ENCODE measurements at places on chromosomes 2 and 18.
A peak's percentile ranks its signal among the peaks of the same experiment; 100 is the strongest.

GRCh38 chr2:183253441-183254130 lies 129.3 kb downstream of the NUP35 start:
- DNase-seq, result no peak

DNA sequence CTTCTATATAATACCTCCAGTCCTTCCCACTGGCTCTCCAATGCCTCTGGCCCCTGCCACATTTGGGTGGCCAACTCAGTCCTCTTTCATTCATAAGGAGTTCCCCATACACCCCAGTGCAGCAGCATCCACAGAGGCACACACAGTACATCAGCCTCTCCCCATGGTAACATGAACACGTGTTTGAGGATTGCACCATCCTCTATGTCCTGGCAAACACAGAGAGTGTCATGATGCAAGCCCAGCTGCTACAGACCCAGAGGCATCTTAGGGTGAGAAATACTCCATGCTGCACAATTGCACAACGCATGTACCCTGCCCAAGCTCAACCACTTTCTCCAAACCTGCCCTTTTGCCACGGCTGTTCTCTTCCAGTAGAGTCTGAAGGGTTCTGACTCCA lies 11.5 kb downstream of the IGFBP5 start:
- DNase-seq, result no peak

GRCh38 chr2:215958257-215958656 lies 55.1 kb downstream of the MREG start:
- no peak for DNase-seq

GRCh38 chr2:3649581-3649980 lies 8.4 kb upstream of the ALLC start:
- DNase-seq, result no peak

- no peak for DNase-seq
Observed at GRCh38 chr18:54330768-54331548, 26.7 kb downstream of the STARD6 start.

GRCh38 chr18:70420146-70420898 lies 131.5 kb downstream of the SOCS6 start:
- DNase-seq, result no peak

- DNase-seq, result no peak
Observed at GRCh38 chr2:151670346-151670745, 63.9 kb downstream of the NEB start.

GRCh38 chr2:41597680-41598079 lies 450.1 kb upstream of the PKDCC start:
- DNase-seq, result no peak

DNA sequence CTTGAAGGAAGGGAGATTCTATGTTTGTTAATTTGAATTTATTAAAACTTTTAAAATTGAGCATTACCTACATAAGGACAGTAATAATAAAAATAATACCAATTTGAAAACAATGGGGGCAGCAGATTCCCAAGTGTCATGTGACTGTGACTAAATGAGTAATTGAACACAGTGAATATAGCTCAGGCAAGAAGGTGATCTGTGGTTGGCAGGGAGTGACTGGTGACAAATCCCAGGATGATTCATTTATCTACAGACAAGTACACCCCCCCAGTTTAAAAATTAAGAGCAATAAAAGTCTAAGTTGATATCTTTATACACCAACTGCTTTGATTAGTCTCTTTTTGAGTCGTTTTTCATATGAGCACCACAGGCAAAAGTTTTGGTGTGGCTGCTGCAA lies 299.5 kb downstream of the ARHGAP15 start:
- no peak for DNase-seq

GRCh38 chr2:81942136-81942680 lies 1637.7 kb upstream of the LRRTM1 start:
- DNase-seq, result no peak

- DNase-seq, result peak; percentile 8
Observed at GRCh38 chr2:112904883-112905282, 6.1 kb upstream of the IL37 start.

- DNase-seq, result no peak
Observed at GRCh38 chr2:130874512-130874911, 37.8 kb downstream of the ARHGEF4 start.

DNA sequence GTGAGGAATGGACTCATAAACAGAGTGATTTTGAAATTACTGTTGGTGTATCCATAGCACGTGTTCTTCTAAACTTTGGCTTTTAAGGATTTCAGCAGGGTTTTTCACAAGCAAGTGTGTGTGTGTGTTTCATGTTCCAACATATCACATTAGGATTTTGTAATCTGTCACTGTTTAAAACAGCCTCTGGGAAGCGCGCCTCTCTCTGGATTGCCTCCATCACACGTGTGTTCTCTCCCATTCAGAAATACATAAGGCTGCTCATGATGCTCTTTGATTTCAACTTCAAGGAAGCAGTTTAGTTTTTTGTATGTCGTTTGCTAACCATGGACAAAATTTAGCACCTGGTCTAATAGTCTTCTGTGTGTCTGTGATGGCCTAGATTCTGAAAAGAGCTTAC lies 370.4 kb downstream of the MTX2 start:
- DNase-seq, result no peak

GRCh38 chr2:204114295-204115136 lies 178.0 kb downstream of the ICOS start:
- DNase-seq, result no peak

- no peak for DNase-seq
Observed at GRCh38 chr18:2935438-2936192, 77.3 kb downstream of the LPIN2 start.

- DNase-seq, result no peak
Observed at GRCh38 chr2:197052356-197052755, 125.8 kb upstream of the PGAP1 start.

DNA sequence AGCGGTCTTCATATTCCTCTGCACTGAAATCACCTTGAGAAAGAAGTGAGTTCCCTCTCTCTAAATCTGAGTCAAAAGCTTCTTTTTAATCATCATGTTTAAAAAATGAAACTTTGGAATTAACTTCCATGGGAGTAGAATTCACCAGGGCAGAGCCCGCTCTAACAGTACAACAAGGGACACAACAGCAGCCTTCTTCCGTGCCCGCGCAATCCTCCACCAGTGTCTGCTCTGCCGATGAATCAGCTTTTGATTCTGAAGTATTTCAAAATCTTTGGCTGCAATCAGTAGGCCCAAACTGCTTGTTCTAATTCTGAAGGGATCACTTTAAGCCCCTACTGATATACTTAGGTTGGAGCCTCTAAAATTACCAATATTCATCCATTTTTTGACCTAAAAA lies 76.9 kb downstream of the USP40 start:
- DNase-seq, result no peak

DNA sequence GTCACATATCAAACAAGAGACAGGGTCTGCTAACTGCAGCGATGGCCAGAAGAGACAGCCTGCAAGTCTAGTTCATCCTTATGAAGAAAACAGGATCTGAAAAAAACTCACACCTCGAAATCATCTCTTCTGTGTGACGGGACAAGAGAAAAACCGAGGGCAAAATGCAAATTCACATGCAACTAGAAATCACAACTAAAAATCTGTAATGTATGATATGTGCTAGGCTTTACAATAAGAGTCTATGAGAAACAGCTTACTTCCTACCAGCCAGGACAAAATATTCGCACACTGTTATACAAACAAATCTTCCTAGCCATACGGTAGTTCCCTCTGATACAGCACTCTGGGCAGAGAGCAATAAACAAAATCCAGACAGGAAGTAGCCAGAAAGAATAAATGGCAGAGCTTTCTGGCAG lies 48.8 kb downstream of the ANKRD44 start:
- no peak for DNase-seq

DNA sequence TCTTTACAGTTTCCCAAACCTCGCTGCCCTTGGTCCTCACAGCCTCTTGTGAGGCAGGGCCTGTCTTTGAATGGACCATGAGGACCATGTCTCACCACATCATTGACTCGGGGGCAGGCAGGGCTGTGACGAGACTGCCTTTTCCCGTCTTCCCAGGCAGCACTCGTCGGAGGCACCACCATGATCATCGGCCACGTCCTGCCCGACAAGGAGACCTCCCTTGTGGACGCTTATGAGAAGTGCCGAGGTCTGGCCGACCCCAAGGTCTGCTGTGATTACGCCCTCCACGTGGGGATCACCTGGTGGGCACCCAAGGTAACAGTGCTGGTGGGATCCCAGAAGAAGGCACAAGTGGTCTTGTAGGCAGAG lies 45.7 kb upstream of the MAPRE3 start:
- DNase-seq, result no peak

DNA sequence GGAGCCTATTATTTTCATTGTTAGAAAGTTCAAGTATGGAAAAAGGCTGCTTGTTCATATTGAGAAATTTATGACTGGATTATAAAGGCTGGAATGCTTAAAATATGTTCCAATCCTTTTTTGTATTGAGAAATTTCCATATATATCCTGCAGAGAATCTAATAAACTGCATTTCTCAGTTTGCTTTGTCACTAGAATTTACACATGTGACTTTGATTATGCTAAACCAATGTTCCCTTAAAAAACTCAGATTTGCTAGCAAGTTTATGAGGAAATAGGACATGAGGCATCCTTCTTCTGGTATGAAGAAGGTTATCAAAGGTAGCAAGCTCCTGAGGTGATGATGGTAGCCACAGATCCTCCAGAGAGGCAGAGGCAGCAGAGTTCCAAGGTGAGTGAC lies 29.2 kb upstream of the DSEL start:
- DNase-seq, result no peak

DNA sequence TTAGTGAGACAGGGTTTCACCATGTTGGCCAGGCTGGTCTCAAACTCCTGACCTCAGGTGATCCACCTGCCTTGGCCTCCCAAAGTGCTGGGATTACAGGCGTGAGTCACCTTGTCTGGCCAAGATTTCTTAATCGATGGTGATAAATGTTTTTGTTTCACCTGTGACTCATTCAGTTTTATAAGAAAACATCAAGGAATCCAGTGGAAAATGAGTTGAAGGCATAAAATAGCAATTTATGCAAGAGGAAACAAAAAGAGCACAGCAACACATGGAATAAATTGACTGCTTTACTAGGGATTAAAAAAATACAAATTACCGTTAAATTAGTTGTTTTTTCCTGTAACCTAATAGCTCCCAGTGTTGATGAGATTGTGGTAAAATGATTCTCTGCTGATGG lies 80.2 kb downstream of the CDK15 start:
- no peak for DNase-seq

GRCh38 chr2:45506756-45507155 lies 104.3 kb downstream of the SRBD1 start:
- DNase-seq, result no peak

- DNase-seq, result peak; percentile 18
Observed at GRCh38 chr2:86038291-86039081, 67.2 kb downstream of the POLR1A start.

GRCh38 chr2:61946666-61947065 lies 41.2 kb downstream of the COMMD1 start:
- DNase-seq, result no peak

- DNase-seq, result no peak
Observed at GRCh38 chr18:25329783-25330182, 22.2 kb downstream of the ZNF521 start.

DNA sequence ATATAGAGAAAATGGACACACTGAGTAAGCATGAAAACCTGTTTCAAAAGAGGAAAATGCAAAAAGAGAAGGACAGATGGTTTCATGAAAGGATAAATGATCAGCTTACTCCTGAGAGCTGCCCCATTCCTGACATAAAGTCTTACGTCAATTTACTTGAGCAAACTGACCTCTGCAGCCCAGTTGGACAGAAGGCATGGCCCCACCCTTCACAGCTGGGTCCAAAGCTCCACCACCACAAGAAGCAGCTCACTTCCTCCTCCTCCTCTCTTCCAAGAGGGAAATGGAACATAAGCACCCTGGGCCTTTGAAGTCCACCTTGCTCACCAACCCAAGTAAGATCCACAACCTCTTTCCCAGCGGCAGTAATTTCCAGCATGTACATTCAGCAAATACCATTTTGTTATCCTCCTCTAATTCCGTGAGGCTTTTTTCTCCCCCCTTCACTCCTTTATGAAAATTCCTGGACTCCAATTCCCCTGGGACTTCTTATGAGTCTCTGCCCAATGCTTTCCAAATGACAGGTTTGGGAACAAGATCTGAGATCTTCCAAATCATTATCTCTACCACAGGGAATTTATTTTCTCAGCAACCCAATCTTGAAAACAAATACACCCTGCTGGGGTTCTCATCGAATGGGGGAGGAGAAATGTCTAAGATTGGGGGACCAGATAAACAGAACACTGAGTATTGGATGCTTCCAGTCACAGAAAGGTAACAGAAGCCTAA lies 10.1 kb downstream of the COL4A4 start:
- DNase-seq, result no peak

GRCh38 chr2:94992360-94992759 lies 33.1 kb upstream of the MAL start:
- no peak for DNase-seq

DNA sequence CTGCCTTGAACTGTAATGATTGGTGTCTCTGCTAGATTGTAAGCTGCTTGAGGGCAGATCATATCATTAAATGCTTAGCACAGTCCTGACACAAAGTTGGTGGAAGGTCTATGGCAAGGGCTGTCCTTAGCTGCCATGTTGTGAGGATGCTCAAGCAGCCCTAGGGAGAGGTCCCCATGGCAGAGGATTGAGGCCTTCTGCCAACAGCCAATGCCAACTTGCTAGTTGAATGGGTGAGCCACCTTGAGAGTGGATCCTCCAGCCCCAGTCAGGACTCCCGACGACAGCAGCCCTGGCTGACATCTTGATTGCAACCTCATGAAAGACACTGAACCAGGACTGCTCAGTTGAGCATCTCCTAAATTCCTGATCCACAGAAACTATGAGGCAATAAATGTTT lies 115.3 kb upstream of the SMAD2 start:
- no peak for DNase-seq

DNA sequence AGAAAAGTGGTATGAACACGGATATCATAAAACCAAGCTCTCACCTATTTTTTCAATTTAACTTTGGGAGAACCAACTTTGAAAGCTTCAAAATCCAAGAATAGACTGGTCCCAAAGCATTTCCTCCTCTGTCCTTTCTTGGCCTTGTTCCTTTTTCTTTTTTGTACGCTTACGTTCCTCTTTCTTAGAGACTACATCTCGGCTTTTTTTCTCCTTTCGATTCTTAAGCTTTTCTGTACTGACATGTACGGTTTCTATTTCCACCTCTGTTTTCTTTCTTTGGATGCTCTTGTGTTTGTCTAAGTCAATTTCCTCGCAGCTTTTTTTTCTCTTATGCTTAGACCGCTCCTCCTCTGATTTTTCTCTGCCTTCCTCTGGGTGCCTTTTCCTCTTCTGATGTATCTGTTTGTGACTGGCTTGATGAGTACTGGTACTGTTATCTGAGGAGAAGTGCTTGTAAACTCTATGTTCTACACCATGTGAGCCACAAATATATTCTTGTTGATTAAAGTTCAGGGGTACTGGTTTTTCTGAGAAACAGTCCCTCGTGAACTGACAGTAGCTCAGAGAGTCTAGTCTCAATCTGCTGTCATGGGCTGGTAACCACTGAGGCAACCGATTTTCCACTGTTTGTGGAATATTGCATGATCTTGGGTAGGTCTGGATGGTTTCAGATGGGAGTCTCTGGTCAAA lies 11.5 kb upstream of the RNU2-63P start:
- DNase-seq, result peak; percentile 28
